ENCODE measurements at places on chromosomes 7 and 10.

- no peak for DNase-seq
Observed at GRCh38 chr10:69960606-69960987, 92.0 kb upstream of the MACROH2A2 start.

GRCh38 chr7:106583100-106583499 is 77.9 kb downstream of the CCDC71L start:
- DNase-seq, result no peak

GRCh38 chr7:113198226-113198625 is 79.9 kb upstream of the SMIM30 start:
- DNase-seq, result no peak

- no peak for DNase-seq
Observed at GRCh38 chr10:80167471-80168161, 35.1 kb downstream of the PLAC9 start.

DNA sequence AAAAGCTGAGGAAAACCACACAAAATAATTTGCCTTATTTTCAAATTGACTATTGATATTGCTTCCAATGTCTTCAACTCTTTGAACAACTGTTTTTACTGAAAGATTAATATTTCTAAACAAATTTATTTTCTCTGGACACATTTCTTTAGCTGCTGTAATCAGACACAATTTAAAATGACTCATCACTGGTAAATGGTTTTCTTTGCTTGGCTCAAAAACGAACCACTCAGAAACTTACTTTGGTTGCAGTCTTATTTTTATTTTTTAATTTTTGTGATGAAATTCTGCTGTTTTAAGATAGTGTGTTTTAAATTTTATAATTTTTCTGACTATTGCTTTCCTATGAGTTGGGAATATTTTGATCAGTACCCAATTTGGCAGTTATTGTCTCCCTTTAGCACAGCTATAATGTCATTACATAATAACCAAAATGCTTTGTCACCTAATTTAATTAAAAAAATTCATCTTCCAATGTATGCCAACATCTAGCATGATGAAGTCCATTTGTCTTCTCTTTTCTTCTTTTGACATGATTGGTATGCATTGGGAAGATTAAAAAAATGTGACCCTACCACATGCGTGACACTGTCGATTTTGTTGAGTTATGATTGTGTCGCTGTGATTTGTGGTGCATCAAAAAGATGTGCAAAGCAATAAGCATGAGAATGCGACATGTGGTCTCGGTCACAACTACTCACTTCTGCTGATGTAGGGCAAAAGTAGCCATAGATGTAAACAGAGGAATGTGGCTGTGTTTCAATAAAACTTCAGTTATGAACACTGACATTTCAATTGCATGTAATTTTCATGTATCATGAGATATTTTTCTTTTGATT is 222.3 kb downstream of the SUGCT start:
- no peak for DNase-seq

- no peak for DNase-seq
Observed at GRCh38 chr7:86951895-86952294, 107.6 kb downstream of the ELAPOR2 start.

DNA sequence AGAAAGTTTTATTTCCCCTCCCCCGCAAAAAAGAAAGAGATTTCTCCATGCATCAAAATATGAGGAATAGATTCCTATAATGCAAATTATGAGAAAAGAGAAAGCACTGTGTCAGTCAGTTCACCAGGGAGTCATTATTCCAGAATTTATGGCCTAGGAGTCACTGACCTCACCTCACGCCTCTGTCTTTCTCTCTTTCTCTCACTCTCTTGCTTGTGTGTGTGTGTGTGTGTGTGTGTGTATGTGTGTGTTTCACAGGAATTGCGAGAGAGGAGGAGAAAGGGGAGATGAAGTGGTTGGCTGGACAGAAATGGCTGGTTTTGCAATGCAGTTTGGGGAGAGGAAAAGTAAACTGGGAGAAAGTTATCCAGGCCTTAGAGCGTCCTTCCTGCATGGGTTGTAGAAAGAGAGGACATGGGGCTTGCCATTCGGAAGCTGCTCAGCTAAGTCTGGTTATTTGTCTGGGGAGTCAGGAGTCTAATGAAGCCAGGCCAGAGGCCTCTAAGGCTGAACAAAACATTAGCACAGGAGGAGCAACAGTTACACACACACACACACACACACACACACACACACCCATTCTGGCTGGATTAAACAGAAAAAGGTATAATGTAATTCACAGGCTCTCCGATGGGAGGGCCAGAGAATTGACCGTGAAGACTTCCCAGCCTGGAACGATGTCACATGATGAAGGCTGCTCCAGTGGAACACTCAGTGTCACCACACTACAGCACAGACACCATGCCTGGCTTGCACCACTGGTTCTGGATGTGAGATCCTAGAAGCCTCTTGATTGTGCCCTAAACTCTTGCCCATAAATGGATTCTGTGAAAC is 12.8 kb upstream of the FFAR4 start:
- DNase-seq, result no peak

- DNase-seq, result no peak
Observed at GRCh38 chr7:155889636-155890511, 77.6 kb upstream of the SHH start.
